HTR-8/SVneo (cell line): ENCODE measurements at places on chromosomes 16 and 17.

DNA sequence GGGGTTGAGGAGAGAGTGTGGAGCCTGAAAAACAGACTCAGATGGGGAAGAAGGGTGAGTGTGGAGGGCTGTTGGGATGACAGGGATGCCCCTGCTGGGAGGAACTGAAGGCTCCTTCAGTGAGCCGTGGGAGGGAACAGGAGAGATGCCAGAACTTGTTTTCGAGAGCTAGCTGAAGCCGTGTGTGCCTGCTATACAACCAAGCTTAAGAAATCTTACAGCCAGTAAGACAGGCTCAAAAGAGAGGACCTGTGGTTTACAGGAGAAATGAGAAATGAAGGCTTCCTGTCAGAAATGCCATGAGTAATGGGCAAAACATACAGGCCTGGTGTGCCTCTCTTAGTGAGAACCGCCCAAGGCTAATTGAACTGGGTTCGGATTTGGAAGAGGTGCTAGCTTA lies 99.6 kb downstream of the SPACA3 start:
- DNase-seq, result no peak

GRCh38 chr16:24729951-24730815 lies 732 bp downstream of the TNRC6A start:
- DNase-seq, result no peak

- no peak for DNase-seq
Observed at GRCh38 chr16:81231014-81231413, 7.5 kb upstream of the BCO1 start.

DNA sequence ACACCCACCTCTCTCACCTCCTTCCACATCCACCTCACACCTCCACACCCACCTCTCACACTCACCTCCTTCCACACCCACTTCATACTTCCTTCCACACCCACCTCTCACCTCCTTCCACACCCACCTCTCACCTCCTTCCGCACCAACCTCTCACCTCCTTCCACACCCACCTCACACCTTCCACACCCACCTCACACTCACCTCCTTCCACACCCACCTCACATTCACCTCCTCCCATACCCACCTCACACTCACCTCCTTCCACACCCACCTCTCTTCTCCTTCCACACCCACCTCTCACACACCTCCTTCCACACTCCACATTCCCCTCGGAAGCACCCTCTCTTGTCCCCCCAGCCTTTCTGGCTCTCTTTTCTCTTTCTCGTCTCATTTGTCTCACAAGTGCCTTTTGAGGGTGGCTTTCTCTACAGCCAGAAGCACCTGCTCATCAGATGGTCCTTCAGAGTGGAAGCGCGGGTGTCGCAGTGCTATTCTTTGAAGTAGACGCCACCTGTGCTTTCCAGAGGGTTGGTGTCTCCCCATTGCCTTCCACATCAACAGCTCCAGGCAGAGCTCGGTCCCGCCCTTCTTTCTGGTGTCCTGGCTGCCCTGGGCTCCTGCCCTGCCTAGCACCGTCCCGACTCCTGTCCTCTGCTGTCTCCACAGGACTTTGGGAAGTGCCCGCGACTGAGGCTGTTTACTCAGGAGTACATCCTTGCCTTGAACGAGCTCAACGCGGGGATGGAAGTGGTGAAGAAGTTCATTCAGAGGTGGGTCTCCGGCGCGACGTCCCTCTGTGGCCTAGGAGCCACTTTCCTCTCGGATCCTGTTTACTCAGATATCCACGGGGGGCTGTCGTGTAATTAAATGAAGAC lies 109.4 kb upstream of the PLCG2 start:
- no peak for DNase-seq

GRCh38 chr17:77849239-77849638 lies 109.3 kb upstream of the TNRC6C start:
- DNase-seq, result no peak

DNA sequence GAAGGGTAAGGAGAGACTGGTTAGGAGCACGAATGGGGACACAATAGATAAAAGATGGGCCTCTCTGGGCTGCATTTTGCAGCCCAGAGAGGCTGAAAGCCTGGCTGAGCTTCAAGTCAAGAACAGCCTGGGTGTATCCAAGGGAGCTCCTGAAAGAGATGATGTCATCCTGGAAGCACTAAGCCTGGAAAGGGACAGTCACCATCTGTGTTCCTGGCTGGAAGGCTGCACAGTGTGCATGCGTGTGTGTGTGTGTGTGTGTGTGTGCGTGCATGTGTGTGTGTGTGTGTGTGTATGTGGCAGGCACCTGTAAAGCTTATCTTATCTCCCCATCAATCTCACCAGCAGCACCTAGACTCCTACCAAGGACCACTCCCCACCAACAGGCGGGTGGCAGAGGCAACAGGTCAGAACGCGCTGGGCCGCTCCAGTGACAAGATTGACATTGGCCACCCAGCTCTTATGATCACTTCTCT lies 44.1 kb downstream of the COG7 start:
- no peak for DNase-seq
